Breast epithelium (tissue), 4 donors: ENCODE measurements at places on chromosomes 7 and 10. TPM values are rescaled to one million over a fixed set of nuclear protein-coding genes. Genes with fewer than 3 reads are reported as not detected.

GRCh38 chr7:157651366-157652160 is 314.8 kb downstream of the DNAJB6 start:
- H3K4me1 ChIP-seq, result no peaks in the 10 kb centered on the region
- H3K27ac ChIP-seq, result no peak overlapping the region
- no peaks in the 10 kb centered on the region for H3K27me3 ChIP-seq

DNA sequence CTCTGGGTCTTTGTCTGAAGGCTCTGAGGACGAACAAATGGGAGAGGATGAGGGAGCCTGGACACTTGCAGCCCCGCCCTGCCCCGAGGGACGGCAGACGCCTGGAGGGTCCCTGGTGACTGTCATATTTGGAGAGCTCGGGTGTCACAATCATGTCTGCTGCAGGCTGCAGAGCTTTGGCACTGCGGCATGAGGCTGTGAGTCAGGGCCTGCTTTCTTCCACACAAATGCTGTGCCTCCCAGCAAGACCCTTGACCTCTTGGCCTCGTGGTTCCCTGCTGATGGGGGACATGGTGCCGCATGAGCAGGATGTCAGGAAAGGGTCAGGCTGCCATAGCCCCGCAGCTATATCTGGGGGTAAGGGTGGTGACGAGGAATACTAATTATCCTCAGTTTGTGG is 64.9 kb upstream of the PPIF start:
- peaks cover 9% of the 10 kb centered on the region for H3K4me1 ChIP-seq
- no peaks in the 10 kb centered on the region for H3K27me3 ChIP-seq
- no peak overlapping the region for H3K27ac ChIP-seq
- H3K4me3 ChIP-seq, result no peak overlapping the region
- DNase-seq, result no peak

DNA sequence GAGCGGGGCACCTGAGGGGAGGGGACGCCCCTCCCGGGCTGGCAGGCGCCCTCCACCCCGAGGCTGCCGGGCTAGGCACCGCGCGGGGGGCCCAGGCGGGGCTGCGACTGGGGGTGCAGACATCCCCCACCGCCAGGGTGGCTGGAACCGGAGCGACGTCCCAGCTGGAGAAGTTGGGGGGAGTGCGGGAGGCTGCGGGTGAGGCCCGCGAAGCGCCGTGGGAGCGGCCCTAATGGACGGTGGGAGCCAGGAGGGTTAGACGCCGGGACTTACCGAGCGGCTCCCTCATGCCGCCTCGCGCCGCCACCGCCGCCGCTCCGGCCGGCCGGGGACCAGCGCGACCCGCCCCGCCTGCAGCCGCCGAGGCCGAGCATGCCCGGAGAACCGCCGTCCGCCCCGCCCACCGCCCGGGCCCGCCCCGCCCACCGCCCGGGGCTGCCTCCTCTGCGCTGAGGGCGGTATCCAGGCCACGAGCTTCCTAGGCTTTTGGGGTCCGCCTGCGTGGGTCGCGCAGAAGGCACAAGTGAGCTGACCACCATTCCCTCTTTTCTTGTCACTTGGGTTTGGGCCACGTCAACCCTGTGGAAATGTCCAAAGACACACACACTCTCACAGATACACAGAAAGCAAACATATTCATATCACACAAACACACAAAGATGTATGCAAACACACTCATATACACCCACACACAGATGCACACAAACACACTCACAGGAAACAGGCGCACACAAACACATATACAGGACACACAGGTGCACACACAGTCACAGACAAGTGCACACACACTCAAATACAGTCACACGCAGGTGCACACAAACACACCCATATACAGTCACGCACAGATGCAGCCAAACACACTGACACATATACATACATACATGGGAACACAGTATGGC is at the start of gene JCAD:
JCAD (minus strand) TSS at position 378 of the 899 bp plus-strand sequence. CDS start 11,774 bp downstream, outside the sequence.
- H3K36me3 ChIP-seq, result no peaks in the 10 kb centered on the region

- H3K27me3 ChIP-seq, result peaks cover 14% of the 10 kb centered on the region
Observed at GRCh38 chr10:31317652-31318381, 1.2 kb upstream of the ZEB1 start.

GRCh38 chr7:157266272-157266671 is 70.5 kb upstream of the DNAJB6 start:
- H3K4me1 ChIP-seq, result no peaks in the 10 kb centered on the region
- no peak overlapping the region for H3K4me3 ChIP-seq
- H3K27me3 ChIP-seq, result no peaks in the 10 kb centered on the region
- peaks cover 10% of the 10 kb centered on the region for H3K36me3 ChIP-seq
- H3K27ac ChIP-seq, result no peak overlapping the region
- no peak for DNase-seq

DNA sequence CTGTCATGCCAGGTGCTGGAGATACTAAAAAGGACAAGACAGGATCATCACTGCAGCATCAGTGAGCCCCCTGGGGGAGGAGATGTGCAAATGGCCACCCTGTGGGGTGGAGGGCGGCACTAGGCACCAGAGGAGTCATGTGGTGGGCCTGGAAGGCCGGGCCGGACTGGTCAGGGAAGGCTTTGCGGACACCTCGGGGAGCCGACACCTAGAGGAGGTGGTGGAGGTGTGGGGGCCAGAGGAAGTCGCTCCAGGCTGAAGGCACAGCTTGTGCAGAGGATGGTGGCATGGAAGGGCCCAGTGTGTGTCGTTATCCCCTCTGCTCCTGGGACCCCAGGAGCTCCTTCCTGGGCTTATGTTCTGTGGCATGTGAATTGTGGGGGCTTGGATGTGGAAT is 437.7 kb downstream of the RPS24 start:
- no peaks in the 10 kb centered on the region for H3K27me3 ChIP-seq
- H3K4me1 ChIP-seq, result no peaks in the 10 kb centered on the region
- H3K27ac ChIP-seq, result no peak overlapping the region
- no peaks in the 10 kb centered on the region for H3K36me3 ChIP-seq
- H3K4me3 ChIP-seq, result no peak overlapping the region

DNA sequence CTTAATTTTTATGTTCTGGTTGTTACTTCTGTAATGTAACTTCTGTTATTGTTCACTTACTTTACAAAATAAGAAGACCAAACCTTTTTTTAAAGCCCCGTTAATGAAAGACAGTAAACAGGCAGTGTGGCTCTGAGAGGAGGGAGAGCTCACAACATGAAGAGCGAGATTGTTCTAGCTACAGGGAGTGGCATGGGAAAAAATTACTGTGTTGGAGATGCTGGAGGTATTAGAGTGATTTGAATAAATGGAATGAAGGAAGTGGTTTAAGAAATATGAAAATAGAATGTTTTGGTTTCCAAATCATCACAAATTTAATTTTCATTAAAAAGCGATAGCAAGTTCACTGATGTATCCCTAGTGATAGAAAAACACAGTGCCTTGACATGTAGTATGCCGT is 31.8 kb downstream of the REEP3 start:
- H3K36me3 ChIP-seq, result no peaks in the 10 kb centered on the region
- H3K27ac ChIP-seq, result peak overlapping the region; percentile 85
- no peak for DNase-seq
- no peaks in the 10 kb centered on the region for H3K27me3 ChIP-seq
- no peaks in the 10 kb centered on the region for H3K4me1 ChIP-seq

DNA sequence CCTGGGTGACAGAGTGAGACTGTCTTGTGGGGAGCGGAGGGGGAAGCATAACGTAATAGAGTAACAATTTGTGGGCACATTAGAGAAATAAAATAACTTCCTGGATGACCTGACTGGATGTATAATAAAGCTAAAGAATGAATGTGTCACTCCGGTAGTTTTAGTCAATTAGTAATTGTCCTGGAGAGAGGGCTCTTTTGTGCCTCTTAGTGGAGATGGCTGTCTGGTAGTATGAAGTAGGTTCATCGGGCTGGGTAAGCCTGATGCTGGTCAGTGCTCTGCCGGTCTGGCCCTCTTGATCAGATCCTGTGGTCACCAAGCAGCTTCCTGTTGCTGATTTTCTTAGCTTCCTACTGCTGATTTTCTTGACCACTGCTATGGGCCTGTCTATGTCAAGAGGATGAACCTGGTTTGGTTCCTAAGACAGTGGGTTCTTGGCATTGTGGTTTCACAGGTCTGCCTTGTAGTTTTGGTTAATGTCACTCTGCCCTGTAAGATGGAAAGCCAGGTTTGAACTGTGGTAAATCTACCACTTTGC is 34.1 kb downstream of the ZRANB1 start:
- H3K4me1 ChIP-seq, result no peaks in the 10 kb centered on the region
- no peaks in the 10 kb centered on the region for H3K27me3 ChIP-seq
- H3K27ac ChIP-seq, result peak overlapping the region; percentile 65
- H3K4me3 ChIP-seq, result no peak overlapping the region

DNA sequence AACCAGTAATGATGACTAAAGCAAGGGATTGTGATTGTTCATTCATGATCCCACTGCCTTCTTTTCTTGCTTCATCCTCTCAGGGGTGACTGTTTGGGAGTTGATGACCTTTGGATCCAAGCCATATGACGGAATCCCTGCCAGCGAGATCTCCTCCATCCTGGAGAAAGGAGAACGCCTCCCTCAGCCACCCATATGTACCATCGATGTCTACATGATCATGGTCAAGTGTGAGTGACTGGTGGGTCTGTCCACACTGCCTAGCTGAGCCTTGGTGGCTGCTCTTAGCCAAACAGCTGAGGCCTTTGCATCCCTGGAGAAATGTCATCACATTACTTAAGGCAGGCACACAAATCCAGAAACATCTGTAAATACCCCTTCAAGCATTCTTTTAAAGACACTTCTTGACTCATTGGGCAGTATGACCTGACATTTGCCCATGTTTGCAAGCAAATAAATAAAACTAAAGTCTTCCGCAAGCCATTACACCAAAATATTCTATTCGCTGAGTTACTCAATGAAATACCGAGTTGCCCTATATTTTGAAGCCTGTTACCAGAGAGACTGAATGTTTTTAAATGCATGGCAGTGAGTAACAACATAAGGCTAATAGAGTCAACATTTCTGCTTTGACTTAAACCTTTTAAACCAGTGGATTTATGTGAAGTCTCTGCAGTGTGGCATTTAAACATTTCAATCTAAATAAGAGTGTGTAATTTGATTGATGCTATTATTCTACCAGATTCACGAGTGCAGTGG is 166.3 kb upstream of the LANCL2 start:
- DNase-seq, result peak; percentile 5
- H3K36me3 ChIP-seq, result peaks cover 9% of the 10 kb centered on the region
- no peaks in the 10 kb centered on the region for H3K27me3 ChIP-seq
- H3K27ac ChIP-seq, result no peak overlapping the region
- H3K4me3 ChIP-seq, result no peak overlapping the region

- H3K4me3 ChIP-seq, result no peak overlapping the region
- DNase-seq, result no peak
- no peaks in the 10 kb centered on the region for H3K4me1 ChIP-seq
- no peaks in the 10 kb centered on the region for H3K27me3 ChIP-seq
Observed at GRCh38 chr7:18419456-18419855, 76.1 kb upstream of the HDAC9 start.

GRCh38 chr7:129909669-129910068 is 43.1 kb downstream of the UBE2H start:
- no peak overlapping the region for H3K27ac ChIP-seq
- DNase-seq, result no peak
- no peaks in the 10 kb centered on the region for H3K36me3 ChIP-seq
- H3K27me3 ChIP-seq, result no peaks in the 10 kb centered on the region
- no peaks in the 10 kb centered on the region for H3K4me1 ChIP-seq

DNA sequence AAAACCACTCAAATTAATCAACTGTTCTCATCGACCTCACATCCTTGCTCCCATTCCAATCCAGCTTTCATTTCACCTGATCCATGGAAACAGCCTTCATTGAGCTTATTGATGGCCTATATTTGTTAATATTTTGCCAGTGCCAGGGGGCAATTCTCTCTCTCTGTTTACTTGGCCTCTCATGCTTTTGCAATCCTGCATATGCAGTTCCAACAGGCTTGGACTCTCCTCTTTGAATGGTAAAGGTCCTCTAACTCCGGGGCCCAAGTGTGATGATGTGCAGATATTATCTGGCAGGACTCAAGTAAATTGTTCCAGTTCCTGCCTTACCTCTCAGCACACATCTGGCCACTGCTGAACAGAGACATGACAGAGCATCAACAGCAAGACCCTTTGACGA is 67.3 kb downstream of the ZNF783 start:
- H3K4me3 ChIP-seq, result no peak overlapping the region
- no peaks in the 10 kb centered on the region for H3K36me3 ChIP-seq
- no peak for DNase-seq
- no peak overlapping the region for H3K27ac ChIP-seq
- no peaks in the 10 kb centered on the region for H3K4me1 ChIP-seq

DNA sequence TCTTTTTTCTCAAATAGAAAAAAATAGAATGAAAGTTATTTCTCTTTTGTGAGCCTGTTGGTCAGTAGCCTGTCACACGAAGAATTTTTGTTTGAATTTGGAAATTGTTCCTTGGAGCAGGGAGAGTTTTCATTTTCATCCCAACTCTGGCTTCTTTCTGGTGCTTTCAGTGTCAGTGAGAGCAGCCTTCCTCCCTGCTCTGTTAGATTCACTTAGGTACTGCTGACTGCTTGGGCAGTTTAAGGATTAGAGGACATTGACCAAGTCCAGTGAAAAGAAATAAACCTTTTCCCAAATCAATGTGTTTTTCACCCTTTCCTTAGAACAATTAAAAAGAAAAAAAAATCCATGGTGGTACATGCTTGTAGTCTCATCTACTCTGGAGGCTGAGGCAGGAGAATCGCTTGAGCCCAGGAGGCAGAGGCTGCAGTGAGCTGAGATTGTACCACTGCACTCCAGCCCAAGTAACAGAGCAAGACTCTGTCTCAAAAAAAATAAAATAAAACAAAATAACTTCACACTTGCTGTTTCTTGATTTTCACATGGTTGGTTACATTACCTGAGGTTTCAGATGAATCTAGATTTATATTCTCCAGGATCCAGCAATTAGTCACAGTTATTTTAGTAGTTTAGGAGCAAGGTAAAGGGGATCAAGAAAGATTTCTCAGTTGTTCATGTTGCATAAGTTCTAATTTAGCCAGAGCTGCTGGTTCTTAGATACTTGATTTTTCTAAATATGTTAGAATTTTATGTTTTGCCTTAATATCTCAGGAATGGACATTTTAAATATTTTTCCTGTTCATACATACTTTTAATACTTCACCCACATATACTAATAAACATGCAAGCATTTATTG is 63.1 kb downstream of the ZNRF2 start:
- no peaks in the 10 kb centered on the region for H3K4me1 ChIP-seq
- H3K4me3 ChIP-seq, result no peak overlapping the region
- H3K36me3 ChIP-seq, result no peaks in the 10 kb centered on the region
- DNase-seq, result no peak
- peak overlapping the region; percentile 28 for H3K27ac ChIP-seq

GRCh38 chr10:111200505-111201186 is 123.8 kb downstream of the ADRA2A start:
- no peaks in the 10 kb centered on the region for H3K4me1 ChIP-seq
- no peaks in the 10 kb centered on the region for H3K36me3 ChIP-seq
- no peaks in the 10 kb centered on the region for H3K27me3 ChIP-seq
- H3K27ac ChIP-seq, result no peak overlapping the region
- no peak for DNase-seq

GRCh38 chr10:116178086-116178605 is 94.9 kb downstream of the GFRA1 start:
- no peak for DNase-seq
- H3K27me3 ChIP-seq, result no peaks in the 10 kb centered on the region
- H3K36me3 ChIP-seq, result no peaks in the 10 kb centered on the region

The HOXA10 gene
- total RNA-seq, result 5.2 TPM

The TRIM56 gene
- total RNA-seq, result 21.6 TPM

The TUBAL3 gene
- total RNA-seq, result 1.6 TPM

The NANOS1 gene
- 6.4 TPM for total RNA-seq

The AGR3 gene
- total RNA-seq, result 37.3 TPM

The CXCL12 gene
- 66.4 TPM for total RNA-seq
